Substantia nigra (tissue), 51 donors: ENCODE measurements at places on chromosomes 3 and 15.

GRCh38 chr15:91384189-91384730 is 284.2 kb downstream of the SV2B start:
- no peak for DNase-seq

DNA sequence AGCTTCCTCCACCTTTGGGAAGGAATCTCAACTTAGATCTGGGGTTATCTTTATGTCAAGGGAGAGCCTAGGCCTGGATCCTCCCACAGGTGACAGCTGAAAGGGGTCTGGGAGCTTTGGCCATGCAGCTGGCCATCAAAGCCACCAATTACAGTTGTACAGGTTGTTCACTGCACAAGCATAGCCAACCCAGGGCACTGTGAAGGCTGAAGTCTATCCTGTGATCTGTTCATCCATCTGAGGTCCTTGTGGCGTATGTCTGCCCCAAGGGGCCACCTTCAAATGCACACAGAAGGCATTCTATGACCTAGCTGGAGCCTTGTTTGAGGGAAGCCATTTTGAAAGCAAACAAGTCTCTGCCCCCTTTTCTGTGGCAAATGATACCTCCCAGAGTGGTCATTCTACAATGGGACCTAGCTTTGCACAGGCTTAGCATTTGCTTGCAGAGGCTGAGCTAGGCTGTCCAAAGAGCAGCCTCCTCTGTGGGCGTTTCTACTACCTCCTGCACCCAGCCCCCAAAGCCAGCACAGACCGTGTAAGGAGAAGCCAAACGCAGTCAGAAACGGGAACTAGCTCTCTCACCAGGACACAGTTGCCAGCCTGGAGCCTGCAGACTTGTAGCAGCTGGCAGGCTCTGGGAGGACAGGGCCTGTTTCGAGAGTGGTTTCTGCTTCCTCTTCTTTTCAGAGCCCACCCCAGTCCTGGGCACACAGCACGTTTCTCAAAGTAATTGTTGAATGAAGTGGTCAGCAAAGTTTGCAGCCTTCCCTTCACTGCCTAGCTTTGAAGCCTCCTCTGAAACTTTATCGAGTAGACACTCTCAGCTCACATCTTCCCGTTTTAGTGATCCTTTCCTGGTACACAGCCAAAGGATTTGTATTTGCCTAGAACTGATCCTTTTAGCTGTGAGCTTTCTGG is 157.3 kb upstream of the SMAD3 start:
- peak; percentile 30 for DNase-seq

GRCh38 chr15:47945872-47946650 is 174.7 kb upstream of the SLC24A5 start:
- DNase-seq, result no peak

DNA sequence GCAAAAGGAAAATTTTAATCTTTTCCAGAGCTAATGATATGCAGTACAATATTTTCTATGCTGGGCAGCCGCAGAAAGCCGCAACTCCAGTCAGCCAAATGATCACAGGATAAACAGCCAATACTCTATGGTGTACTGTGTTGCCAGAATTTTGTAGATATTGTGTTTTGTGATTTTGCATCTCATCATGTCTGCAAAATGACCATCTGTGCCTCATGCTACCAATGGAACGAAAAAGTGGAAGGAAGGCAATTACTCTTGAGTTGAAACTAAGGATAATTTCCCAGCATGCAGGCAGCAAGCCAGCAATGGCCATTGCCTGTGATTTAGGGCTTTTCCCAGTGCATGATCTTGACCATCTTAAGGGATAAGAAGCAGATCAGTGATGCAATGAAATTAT is 891.9 kb downstream of the PLOD2 start:
- no peak for DNase-seq

DNA sequence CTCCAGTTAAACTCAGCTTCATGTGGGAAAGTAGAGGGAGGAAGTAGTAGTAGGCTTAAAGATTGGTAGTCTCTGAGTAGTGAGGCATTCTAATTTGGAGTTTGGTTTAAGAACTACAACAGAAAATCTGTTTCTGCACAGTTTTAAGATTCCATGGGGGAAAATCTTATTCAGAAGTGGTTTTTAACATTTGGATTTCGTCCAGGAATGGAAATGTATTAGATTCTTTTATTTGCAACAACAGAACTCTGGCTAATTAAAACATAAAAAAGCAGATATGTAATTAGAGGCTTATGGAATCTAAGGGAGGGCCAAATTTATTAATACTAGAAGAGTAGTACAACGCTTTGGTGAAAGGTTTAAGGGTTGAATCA is 36.0 kb downstream of the NECTIN3 start:
- DNase-seq, result no peak

DNA sequence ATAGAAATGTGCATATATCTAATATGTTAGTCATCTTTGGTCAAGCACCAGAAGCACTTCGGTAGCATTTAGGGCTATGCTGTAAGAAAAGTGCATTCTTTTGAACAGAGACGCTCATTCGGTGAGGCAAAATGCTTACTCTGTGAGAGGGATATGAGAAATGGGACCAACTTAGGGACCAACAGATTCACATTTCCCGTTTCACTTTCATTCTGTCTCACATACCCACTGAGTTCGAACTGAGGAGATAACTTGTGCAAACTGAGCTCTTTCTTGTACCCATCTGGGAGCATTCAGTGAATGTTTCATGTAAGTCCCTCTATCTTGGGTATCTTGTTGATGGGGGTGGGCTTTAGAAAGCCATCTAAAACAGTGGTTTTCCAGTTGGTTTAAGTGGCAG is 135.3 kb downstream of the FEZF2 start:
- no peak for DNase-seq

DNA sequence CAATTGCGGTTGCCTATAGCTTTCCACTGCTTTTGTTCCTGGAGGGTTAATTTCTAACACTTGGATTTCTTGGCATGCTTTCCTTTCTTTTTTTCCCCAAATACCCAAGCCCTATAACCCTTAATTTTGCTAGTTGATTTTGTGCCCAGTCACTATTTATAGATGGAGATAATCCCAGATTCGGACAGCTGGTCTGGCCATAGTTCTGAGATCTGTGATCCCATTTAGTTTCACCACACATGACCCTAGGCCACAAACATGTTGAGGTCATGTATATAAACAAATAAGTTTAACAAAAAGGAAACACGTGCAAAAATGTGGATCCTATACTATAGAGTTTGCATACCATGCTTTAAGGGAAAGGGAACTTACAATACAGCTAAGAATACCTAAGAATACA is 111.4 kb downstream of the ZMAT3 start:
- DNase-seq, result no peak

DNA sequence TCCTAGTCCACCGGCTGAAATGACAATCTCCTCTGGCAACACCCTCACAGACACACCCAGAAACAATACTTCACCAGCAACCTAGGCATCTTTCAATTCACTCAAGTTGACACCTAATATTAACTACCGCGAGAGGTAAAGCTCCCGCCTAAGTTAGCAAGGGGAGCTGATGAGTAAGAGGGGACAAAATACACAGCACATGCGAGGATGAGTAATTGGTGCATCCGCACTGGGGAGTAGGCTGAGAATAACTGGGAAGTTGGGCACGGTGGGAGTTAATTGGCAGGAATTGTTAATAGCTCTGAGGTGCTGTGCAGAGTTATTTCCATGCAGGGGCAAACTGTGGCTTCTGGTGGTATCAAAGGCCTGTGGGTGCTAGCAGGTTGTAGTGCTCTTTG is 14.5 kb upstream of the PLD1 start:
- DNase-seq, result no peak

GRCh38 chr3:65713016-65713415 is 325.7 kb downstream of the MAGI1 start:
- DNase-seq, result no peak

DNA sequence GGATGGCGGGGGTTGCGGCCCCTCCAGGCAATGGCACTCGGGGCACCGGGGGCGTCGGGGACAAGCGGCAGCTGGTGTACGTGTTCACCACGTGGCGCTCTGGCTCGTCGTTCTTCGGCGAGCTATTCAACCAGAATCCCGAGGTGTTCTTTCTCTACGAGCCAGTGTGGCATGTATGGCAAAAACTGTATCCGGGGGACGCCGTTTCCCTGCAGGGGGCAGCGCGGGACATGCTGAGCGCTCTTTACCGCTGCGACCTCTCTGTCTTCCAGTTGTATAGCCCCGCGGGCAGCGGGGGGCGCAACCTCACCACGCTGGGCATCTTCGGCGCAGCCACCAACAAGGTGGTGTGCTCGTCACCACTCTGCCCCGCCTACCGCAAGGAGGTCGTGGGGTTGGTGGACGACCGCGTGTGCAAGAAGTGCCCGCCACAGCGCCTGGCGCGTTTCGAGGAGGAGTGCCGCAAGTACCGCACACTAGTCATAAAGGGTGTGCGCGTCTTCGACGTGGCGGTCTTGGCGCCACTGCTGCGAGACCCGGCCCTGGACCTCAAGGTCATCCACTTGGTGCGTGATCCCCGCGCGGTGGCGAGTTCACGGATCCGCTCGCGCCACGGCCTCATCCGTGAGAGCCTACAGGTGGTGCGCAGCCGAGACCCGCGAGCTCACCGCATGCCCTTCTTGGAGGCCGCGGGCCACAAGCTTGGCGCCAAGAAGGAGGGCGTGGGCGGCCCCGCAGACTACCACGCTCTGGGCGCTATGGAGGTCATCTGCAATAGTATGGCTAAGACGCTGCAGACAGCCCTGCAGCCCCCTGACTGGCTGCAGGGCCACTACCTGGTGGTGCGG is 1.9 kb downstream of the CHST2 start:
- DNase-seq, result peak; percentile 5

DNA sequence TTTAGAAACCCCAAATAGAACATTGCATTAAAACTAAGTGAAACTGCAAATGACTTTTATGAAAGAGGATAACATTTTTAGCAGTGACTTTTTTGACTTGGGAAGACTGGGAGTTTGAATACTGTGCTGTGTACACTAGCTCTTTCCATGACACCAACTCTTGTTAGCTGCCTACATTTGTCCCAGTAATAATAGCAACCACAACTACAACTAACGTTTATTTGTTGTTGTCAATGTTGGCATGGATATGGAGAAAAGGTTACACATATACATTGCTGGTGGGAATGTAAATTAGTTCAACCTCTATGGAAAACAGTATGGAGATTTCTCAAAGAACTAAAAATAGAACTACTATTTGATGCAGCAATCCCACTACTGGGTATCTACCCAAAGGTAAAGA is 329.6 kb upstream of the ADAMTS9 start:
- DNase-seq, result no peak

DNA sequence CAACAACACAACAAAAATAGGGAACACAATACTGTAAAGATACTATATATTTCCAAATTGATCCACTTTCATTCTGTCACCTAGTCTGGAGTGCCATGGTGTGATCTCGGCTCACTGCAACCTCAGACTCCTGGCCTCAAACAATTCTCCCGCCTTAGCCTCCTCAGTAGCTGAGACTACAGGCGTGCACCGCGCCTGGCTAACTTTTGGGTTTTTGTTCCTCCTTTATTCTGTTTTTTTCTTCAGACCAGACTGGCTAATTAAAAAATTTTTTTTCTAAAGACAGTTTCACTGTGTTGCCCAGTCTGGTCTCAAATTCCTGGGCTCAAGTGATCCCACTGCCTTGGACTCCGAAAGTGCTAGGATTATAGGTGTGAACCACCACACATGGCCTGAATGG is 5.3 kb downstream of the BCL2L10 start:
- DNase-seq, result no peak

GRCh38 chr3:45832699-45833098 is 9.2 kb downstream of the LZTFL1 start:
- no peak for DNase-seq

- DNase-seq, result no peak
Measured at GRCh38 chr3:100407977-100408532, 6.7 kb downstream of the LNP1 start.

- no peak for DNase-seq
Measured at GRCh38 chr3:142863010-142863817, 25.7 kb downstream of the PCOLCE2 start.

DNA sequence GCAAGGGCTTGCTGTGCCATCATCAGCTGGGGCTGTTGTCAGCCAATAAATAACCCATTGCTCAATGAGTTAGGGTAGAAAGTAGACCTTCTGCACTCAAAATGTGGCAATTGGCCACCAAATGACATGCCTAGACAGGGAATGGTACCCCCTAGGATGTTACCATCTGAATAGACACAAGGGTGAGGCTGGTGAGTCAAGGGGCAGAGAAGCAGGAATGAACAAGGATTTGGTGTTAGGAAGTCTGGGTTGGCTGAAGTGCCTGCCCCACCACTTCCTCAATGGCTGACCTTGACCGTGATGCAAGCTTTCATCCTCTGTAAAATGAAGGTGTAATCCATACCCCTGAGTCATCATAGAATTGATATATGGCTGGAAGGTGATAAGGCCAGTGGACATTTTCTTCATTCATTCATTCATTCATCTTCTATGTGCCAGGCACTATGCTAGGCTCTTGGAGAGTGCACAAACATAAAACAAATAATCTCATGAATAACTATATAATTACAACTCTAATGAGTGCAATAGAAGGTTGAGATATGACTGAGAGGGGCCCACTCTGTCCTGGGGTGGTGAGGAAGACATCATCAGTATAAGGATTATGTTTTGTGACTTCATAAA is 4.4 kb upstream of the CA12 start:
- DNase-seq, result no peak

DNA sequence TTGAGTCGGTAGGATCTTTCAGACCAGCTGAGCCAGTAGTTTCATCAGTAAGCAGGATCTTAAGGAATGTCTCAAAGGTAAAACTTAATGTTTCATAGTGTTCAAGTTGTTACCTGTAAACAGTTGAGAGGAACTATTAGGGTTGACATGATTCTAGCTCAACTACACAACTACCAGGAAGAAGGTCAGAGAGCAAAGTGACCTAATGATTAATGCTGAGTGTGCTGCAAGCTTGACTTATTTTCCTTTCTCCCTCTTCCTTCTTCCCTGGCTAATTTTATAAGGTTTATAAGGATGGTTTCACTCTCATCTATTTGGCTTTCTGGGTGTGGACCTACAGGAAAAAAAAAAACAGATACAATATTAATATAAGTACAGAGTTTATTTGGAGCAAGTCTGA is 30.2 kb upstream of the LHFPL4 start:
- DNase-seq, result no peak

- no peak for DNase-seq
Measured at GRCh38 chr15:81098861-81099651, 35.0 kb upstream of the CFAP161 start.

GRCh38 chr15:66752078-66752477 is 50.0 kb downstream of the SMAD6 start:
- DNase-seq, result no peak

- no peak for DNase-seq
Measured at GRCh38 chr3:143902210-143902609, 53.9 kb upstream of the SLC9A9 start.

- DNase-seq, result no peak
Measured at GRCh38 chr3:172516318-172517214, 6.7 kb downstream of the TNFSF10 start.

GRCh38 chr3:127461286-127461910 is 129.1 kb downstream of the TPRA1 start:
- DNase-seq, result no peak

GRCh38 chr3:16102905-16103364 is 71.5 kb upstream of the GALNT15 start:
- DNase-seq, result no peak

GRCh38 chr3:108509263-108509662 is 1.1 kb downstream of the MYH15 start:
- DNase-seq, result no peak

- DNase-seq, result no peak
Measured at GRCh38 chr3:112671930-112672715, 31.2 kb upstream of the CCDC80 start.

- DNase-seq, result no peak
Measured at GRCh38 chr3:65779390-65779789, 259.3 kb downstream of the MAGI1 start.
